Caco-2 (cell line): ENCODE measurements at places on chromosomes 7 and 10. TPM values are rescaled to one million over a fixed set of nuclear protein-coding genes. Genes with fewer than 3 reads are reported as not detected.

GRCh38 chr7:18508443-18509427, 13.2 kb downstream of the HDAC9 start:
- peaks cover 6% of the 10 kb centered on the region; the same call in 1 of the 2 replicates for H3K4me1 ChIP-seq
- H3K27ac ChIP-seq = peak overlapping the region; percentile 14
- no peaks in the 10 kb centered on the region for H3K36me3 ChIP-seq

DNA sequence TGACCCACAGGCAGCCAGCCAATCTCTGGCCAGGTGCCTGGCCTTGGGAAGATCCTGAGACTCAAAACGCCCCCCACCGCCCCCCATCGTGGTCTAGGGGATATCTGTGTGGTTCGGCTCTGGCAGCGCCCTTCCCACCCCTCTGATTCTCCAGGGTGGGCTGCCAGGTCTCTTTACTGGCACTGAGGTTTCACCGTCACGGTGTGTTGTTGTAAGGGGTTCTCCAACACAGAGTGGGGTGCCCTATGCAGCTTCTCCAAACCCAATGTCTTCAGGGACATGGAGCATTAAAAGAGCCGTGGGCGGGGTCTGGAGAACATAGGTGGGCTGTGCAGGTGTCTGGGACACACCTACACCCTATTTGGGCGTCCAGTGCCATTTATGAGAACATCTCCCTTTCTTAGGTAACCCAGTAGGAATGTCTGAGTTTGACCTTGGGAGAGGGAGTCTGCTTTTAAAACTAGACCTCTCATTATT, 1.5 kb downstream of the MAFK start:
- DNase-seq = no peak
- H3K36me3 ChIP-seq = no peaks in the 10 kb centered on the region; the same call in 1 of the 2 replicates
- H3K4me1 ChIP-seq = peaks cover 47% of the 10 kb centered on the region
- H3K27ac ChIP-seq = peak overlapping the region; percentile 95

DNA sequence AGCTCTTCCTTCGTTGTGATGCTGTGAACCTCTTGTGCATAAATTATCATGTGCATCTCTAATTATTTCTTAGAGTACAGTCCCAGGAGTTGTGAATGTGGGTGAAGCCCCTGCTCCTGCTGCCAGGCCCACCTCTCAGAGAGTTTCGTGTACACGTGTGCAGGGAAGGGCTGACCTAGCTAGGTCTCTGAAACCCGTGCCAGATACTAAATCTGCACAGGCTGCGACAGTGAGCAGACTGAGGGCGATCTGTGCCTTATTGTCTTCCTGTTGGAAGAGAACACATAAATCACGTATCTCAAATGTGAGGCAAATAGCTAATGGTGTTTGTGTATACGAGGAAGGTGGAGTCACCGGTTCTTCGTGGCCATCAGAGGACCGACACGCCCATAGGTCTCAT, 71.8 kb upstream of the DNAJB6 start:
- no peak overlapping the region for H3K4me3 ChIP-seq
- no peak overlapping the region for H3K27ac ChIP-seq
- no peaks in the 10 kb centered on the region for H3K27me3 ChIP-seq
- H3K4me1 ChIP-seq = no peaks in the 10 kb centered on the region
- peaks cover 12% of the 10 kb centered on the region for H3K36me3 ChIP-seq
- DNase-seq = no peak

The TUBB8 gene
- 0.37 TPM in 1 of 2 replicates, not detected in the other for total RNA-seq

DNA sequence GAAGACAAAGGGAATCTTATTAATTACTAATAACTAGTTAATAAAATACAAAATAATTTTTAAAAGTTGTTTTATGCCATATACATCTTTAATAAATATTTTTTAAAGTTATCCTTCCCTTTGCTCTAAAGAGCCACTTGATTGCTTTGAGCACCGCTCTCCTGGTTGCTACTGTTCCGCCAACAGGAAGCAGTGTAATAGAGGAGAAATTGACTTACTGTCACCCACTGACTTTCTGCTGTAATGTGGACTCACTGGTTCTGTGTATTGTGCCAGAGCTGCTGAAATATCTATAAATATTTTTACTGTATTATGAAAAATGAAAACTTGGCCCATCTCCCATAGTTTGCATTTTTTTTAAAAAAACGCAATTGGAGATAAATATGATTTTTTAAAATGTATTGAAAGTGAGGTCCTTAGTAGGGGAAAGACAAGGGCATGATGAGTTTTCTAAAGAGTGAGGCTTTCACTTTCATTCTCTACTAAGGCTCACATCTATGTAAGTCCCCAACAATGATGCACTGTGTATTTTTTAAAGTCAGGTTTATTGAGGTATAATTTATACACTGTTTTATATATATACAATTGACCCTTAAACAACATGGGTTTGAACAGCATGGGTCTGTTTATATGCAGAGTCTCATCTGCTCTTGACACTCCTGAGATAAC, 100.5 kb downstream of the NPY start:
- H3K4me1 ChIP-seq = no peaks in the 10 kb centered on the region
- H3K27ac ChIP-seq = no peak overlapping the region
- no peak for DNase-seq
- H3K4me3 ChIP-seq = no peak overlapping the region
- H3K36me3 ChIP-seq = no peaks in the 10 kb centered on the region

The AMPH gene
- total RNA-seq = not detected in 2 replicates

DNA sequence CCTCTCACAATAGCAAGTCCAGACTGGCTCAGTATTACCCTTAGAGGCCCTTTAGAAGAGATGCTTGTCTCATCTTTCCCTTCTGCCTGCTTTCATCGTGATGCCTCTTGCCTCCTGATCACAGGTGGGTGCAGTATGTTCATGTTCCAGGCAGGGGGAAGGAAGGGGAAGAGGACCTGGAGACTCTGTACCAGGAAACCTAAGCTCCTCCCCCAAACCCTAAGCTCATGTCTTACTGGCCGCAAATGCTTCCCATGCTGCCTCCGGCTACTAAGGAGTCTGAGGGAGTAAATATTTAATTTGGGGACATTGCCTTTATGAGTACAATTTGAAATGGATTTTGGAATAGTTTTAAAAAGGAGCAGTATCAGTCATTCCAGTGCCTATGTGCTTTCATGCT, 192.6 kb downstream of the CDCA7L start:
- no peak overlapping the region for H3K27ac ChIP-seq
- 0 out of 2 replicates have a peak, but pooled peaks cover 1% of the 10 kb centered on the region for H3K36me3 ChIP-seq
- no peak for DNase-seq
- peaks cover 4% of the 10 kb centered on the region; the same call in 1 of the 2 replicates for H3K4me1 ChIP-seq
- no peak overlapping the region for H3K4me3 ChIP-seq
- no peaks in the 10 kb centered on the region for H3K27me3 ChIP-seq

GRCh38 chr10:22539579-22540298, 174.6 kb downstream of the PIP4K2A start:
- H3K27ac ChIP-seq = no peak overlapping the region
- no peak overlapping the region for H3K4me3 ChIP-seq
- peaks cover 4% of the 10 kb centered on the region; the same call in 1 of the 2 replicates for H3K4me1 ChIP-seq
- DNase-seq = no peak
- no peaks in the 10 kb centered on the region for H3K36me3 ChIP-seq

The WNT8B gene
- total RNA-seq = 0.14 TPM in 1 of 2 replicates, not detected in the other

DNA sequence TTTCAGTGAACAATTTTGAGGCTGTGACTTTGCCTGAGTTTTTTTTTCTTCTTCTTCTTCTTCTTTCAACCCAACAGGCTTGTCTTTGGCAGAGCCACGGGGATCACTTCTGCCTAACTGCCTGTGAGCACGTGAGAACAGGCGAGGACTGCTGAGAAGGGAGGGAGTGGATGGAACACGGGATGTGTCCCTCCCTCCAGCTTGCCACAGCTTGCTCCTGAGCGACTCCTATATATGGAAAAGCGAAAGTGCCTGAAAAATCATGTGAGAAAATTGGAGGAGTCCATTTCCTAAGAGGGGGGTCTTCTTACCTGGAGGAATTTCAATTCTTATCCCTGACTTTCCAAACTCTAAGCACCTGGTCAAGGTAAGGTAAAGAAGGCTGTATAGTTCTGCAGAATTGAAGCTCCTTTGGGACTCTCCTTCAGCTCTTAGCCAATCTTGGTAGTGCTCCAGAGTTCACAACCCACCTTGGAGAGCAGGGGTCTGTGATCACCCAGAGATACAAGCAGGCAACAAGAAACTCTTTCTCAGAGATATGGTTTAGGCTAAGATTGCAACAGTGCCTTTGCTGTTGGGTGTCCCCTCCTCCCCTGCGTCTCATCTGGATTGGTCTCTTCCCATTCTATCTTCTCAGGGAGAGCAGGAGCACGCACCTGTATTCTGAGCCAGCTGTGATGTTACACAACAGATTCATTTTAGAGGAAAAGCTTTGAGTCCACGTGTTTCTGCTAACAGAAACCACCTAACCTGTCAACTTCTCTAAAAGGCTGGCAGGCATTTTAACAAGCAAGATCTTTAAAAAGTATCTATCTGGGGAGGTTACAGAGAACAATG, at the start of gene MAT1A:
MAT1A (minus strand) TSS at position 208 of the 837 bp plus-strand sequence. CDS start 235 bp downstream, outside the sequence.
- H3K27ac ChIP-seq = peak within 1 kb of the TSS; percentile 20
- peak within 1 kb of the TSS; percentile 11; the same call in 1 of the 2 replicates for H3K4me3 ChIP-seq
- DNase-seq = peak; percentile 64
- H3K27me3 ChIP-seq = no peaks in the 10 kb centered on the region
- H3K4me1 ChIP-seq = peaks cover 25% of the 10 kb centered on the region
